ENCODE measurements at places on chromosomes 5 and 9. TPM values are rescaled to one million over a fixed set of nuclear protein-coding genes. Genes with fewer than 3 reads are reported as not detected.

Gene PCDHGA8
- total RNA-seq, result not detected

Gene FAXDC2
- 0.22 TPM for total RNA-seq

Gene C7
- 0.74 TPM for total RNA-seq

Gene PAEP
- not detected for total RNA-seq

Gene PLAA
- total RNA-seq, result 41.2 TPM
